ENCODE measurements at places on chromosomes 6 and 20.

DNA sequence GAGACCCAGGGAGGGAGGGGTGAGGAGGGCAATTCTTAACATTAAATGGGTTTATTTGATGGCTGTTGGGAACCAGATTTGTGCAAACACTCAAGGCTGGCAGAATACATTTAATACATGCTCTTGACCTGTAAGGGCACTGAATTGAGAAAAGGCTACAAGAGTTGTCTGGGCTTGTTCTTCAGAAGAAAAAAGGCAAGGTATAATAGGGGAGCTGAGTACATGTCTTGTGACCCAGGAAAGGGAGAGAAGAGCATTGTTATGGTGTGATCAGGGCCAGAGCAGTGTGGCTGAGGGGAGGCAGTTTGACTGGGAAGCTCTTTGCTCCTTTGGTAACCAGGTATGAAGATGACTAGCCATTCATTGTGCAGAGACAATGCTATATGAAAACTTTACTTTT lies 18.9 kb downstream of the KLHL31 start:
- DNase-seq = no peak

DNA sequence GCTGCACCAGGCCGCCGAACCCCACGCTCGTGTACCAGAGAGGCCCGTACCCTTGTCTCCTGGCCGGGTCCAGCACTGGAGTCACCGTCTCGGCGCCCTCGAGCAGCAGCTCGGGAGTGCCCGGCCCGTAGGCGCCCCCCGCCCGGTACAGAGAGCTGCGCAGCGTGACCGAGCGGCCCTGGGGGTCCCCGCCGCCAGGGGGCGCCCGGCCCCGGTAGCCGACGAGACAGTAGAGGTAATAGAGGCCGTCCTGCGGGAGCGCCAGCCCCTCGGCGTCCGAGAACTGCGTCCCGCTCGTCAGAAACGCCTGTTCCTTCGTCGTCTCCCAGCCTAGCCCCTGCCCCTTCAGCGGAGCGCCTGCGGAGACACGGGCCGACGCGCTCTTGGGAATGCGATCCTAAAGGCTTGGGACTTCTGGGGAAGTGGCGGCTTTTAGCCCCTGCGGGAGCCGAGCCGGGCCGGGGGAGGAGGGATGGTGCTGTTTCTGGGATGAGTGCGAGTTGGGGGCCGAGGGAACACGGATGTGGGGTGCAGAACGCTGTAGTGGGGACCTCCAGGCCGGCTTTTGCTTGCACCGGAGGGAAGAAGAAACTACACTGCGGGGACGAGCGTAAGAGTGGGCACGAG lies 1.3 kb downstream of the LTB start:
- peak; percentile 84 for DNase-seq

DNA sequence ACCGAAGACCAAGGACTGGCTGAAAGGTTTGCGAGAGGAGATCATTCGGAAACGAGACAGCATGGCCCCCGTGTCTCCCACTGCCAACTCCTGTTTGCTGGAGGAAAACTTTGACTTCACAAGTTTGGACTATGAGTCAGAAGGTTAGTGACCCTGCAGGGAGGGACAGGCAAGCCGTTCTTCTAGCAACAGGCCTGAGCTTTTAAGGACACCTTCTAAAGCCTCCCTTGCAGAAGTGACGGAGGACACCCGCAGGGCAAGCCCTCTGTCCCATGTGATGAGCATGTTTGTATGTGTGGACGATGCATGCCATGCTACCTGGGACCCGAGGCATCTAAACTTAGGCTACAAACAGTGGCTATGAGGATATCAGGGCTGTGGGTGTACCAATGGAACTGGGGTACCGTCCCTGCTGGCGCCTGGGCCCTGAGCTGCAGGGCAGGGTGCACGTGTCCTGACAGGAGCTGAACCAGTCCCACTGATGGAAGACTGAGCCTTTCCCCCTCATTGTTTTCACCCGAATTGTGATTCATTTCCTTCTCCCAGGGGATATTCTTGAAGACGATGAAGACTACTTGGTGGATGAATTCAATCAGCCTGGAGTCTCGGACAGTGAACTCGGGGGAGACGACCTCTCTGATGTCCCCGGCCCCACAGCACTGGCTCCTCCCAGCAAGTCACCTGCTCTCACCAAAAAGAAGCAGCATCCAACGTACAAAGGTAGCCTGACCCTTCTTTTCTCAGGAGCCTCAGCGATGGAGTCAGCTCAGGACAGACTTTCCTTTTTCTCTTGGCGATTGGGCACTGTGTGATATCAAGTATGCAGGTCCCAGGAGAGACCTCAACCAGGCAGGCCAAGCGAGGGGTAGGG lies 84.4 kb downstream of the SERAC1 start:
- no peak for DNase-seq

- no peak for DNase-seq
Measured at GRCh38 chr6:168765752-168766151, 324.8 kb downstream of the SMOC2 start.

- no peak for DNase-seq
Measured at GRCh38 chr6:44126320-44127149, 717 bp downstream of the MRPL14 start.
